ENCODE measurements at places on chromosomes 1 and 21. TPM values are rescaled to one million over a fixed set of nuclear protein-coding genes. Genes with fewer than 3 reads are reported as not detected.

DNA sequence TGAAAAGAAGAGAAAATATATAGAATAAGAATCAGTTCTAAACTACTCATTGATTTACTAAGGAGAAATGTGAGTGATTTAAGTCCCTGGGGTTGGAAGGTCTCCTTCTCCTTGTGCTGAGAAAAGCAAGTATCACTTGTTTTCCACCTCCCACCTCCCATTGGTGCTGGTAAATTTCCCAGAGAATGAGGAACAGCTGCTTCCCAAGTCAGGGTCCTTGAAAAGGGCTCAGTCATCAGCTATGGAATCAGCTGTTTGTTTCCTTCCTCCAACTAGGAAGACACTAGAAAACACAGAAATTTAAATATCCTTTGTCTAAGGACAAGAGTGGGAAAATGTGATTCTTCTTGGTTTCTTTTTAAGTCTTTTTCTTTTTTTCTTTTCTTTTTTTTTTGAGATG is 131.3 kb upstream of the C1orf21 start:
- DNase-seq, result peak; percentile 22

DNA sequence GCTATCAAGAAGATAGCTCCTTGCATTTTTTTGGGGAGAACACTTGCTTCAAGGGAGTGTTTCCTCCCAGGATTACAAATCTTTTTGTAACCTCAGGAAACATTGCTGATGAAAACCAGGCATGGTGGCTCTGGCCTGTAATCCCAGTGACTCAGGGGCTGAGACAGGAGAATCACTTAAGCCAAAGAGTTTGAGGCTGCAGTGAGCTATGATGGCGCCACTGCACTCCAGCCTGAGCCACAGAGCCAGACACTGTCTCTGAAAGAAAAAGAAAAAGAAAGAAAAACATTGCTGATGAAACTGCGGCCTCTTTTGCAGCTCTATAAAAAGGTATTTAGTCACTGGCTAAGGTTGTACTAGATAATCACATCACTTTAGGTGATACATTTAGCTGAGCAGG is 7.3 kb downstream of the RNU1-2 start:
- no peak for DNase-seq

DNA sequence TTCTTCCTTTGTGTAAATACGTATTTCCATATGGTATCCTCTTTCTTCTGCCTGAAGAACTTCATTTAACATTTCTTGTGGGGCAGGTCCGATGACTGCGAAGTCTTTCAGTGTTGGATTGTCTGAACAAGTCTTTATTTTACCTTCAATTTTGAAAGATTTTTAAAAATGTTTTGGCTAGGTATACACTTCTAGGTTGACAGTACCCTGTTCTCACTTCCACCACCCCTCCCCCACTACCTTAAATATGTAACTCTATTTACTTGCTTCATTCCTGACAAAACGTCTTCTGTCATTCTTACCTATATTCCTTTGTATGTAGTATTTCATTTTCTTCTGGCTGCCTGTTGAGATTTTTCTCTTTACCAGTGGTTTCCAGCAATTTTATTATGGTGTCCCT is 85.7 kb upstream of the ARTN start:
- DNase-seq, result no peak

DNA sequence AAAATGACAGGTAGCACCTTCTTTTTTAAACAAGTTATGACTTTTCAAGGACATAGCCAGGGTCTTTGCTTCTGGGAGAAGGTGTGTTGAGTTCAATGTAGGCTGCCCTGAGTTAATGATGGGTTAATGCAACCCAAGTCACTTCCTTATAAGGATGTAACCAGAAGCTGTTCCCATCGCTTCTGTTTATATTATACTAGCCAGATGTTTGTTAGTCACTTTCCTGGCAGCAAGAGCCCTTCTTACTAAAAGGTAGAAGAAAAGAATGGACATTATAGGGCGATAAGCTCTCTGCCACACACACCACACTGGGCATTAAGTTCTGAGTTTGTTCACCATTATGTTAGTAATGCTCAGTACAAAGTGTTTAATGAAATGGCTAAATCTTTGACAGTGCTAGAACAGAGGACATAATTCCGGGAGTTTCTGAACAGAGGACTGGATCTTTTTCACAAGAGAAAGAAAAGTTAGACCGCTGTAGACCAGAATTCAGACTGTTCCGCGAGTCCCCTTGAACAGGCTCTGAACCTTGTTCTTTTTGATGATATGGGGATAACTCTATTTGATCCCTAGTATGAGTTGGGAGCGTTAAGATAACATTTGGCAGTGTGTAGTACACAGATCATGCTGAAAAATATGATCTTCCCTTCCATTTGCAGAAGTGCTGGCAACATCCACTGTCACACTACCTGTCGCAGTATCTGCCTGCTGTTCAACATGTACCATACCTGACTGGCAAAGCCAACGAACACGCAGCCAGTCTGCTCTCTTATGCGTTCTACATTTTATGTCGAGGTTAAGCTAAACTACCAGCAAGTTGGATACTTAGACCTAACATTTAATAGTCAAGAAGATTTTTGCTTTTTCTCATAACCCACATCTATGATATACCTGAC is 41.0 kb downstream of the DEGS1 start:
- DNase-seq, result peak; percentile 92

- peak; percentile 81 for DNase-seq
Observed at GRCh38 chr1:50978144-50978851, 8.3 kb downstream of the CDKN2C start.

GRCh38 chr1:154801234-154802011 is 68.7 kb downstream of the KCNN3 start:
- DNase-seq, result no peak

DNA sequence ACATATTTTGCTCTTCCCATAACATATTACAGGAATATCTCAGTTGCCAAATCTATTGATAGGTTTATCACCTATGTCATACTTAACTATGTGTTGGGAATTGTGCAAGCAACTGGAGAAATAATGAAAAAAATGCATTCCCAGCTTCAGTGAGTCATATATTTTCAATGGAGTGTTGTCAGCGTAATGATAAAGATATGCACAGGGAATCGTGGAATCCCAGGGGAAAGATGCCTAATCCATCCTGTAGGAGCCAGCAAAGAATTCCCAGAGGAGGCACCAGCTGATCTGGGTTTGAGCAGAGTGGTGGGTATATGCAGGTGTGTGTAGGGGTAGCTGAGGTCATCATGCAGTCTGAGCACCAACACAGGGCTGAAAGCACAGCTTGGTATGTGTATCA is 213.3 kb upstream of the DAB1 start:
- no peak for DNase-seq

GRCh38 chr1:165958306-165958705 is 130.9 kb downstream of the UCK2 start:
- no peak for DNase-seq

- DNase-seq, result no peak
Observed at GRCh38 chr1:62905872-62906271, 121.9 kb downstream of the ATG4C start.

DNA sequence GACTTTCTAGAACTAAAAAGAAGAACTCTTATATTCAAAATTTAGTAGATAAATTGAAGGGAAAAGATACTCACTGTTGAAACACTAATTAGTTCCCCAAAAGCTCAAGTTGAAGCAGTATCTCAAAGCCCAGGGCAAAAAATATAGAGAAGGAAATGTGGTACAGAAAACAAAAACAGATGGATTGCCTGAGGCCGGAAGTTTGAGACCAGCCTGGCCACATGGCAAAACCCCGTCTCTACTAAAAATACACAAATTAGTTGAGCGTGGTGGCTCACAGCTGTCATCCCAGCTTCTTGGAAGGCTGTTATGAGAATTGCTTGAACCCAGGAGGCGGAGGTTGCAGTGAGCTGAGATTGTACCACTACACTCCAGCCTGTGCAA is 36.0 kb downstream of the FAM177B start:
- DNase-seq, result no peak

The ENO1 gene
- 1,079 TPM for total RNA-seq

The CRYBG2 gene
- total RNA-seq, result not detected

The PTPN22 gene
- total RNA-seq, result under 0.01 TPM

The ADGRL4 gene
- 109 TPM for total RNA-seq

Measured in lung microvascular endothelial cell (primary cell).